ENCODE measurements at places on chromosomes 3 and 15.

GRCh38 chr15:88779944-88780343 lies 23.3 kb upstream of the ACAN start:
- DNase-seq, result no peak

- no peak for DNase-seq
Observed at GRCh38 chr3:183254487-183255347, 1.7 kb downstream of the B3GNT5 start.

- no peak for DNase-seq
Observed at GRCh38 chr3:187746442-187747281, 1.4 kb upstream of the BCL6 start.

- DNase-seq, result no peak
Observed at GRCh38 chr3:24318677-24319287, 175.9 kb downstream of the THRB start.

DNA sequence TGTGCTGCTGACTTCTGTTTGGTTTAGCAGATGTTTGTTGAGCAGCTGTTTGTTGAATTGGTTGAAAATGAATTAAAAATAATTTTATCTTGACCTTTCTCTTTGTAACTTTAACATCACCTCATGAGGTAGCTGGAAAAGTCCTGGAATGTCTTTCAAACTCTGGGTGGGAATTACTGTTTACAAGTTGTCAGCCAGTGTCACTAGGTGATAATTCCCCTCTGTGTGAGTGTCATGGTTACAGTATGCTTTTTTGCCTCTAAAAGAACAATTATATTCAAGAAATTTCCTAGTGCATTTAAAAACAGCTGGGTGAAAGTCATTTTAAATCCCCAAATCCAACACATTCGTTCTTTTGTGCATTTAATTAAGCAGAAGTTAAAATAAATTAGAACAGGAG lies 113.2 kb downstream of the PTPRG start:
- no peak for DNase-seq

- DNase-seq, result no peak
Observed at GRCh38 chr15:69706353-69707097, 253.9 kb downstream of the RPLP1 start.

DNA sequence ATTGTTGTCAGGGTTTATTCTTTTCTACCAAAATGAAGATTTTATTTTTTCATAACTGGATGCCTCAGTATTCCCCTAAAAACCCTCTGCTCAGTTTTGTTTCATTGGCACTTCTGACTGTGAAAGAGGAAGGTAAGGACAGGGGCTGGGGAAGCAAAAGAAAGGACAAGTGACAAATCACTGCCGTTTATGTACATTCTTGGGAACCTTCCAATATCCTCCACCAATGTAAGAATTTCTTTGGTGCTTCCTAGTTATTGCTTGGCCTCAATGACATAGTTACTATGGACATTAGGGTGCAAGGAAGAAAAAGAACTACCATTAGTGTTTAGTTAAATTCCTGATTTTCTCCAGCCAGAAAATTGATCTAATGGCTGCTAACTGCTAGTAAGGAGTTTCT lies 131.0 kb upstream of the C15orf61 start:
- DNase-seq, result no peak

GRCh38 chr3:177739461-177739860 lies 542.2 kb upstream of the TBL1XR1 start:
- DNase-seq, result no peak

DNA sequence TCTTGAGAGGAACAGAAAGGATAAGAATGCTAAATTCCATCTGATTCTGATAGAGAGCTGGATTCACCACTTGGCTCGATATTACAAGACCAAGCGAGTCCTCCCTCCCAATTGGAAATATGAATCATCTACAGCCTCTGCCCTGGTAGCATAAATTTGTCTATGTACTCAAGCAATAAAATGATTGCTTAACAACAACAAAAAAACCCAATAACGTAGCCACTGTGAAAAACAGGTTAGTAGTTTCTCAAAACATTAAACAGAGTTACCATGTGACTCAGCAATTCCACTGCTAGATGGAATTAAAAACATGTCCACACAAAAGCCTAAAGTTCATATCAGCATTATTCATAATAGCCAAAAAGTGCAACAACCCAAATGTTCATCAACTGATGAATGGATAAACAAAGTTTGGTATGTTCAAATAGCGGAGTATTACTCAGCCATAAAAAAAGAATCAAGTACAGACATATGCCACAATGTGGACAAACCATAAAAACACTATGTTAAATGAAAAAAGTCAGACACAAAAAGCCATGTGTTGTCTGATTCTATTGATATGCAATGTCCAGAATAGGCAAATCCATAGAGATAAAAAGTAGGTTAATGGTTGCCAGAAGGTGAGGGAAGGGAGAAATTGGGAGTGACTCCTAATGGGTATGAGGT lies 16.8 kb downstream of the BCL2L10 start:
- DNase-seq, result no peak

- no peak for DNase-seq
Observed at GRCh38 chr3:73576999-73577461, 47.7 kb downstream of the PDZRN3 start.

GRCh38 chr3:62970648-62971047 lies 95.4 kb upstream of the CADPS start:
- no peak for DNase-seq

DNA sequence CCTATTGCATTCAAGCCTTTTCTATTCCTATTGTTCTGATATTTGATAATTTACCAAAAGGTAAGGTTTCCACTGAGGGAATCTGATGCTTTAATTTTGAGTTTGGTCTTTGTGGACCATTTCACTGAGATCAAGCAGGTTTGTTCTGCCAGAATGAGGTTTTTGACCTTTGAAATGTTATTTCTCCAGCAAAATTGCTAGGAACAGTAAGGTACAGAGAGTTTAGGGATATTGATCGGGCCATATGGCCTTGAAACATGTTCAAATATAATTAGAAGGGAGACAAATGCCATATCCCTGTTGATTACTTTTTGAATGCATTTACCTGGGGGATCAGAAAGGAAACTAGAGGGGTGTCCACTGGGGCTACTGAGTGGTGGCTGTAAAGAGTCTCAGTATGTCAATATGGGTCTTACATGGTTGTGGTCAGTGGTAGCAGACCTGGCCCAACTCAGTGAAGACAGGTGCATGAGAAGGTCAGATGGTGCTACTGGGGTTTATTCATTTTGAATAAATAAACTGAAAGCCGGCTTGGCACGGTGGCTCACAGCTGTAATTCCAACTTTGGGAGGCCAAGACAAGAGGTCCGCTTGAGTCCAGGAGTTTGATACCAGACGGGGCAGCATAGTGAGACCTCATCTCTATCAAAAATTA lies 100.2 kb downstream of the SV2B start:
- DNase-seq, result no peak

DNA sequence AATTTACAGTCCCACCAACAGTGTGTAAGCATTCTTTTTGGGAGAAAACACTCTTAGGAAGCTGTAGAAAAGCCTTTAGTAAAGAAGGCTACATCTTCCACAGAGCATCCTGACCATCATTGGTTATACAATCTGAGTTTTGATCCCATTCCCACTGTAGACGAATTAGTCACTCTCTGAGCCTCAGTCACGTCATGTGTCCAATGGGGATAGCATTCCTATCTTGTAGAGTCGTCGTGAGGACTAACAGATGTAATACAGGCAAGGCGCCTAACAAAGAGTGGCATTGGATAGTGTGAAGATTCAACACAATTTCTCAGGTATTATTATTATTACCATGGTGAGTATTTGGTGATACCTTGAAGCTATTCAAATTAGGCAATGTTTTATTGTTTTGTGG lies 44.0 kb upstream of the ALDH1A3 start:
- DNase-seq, result no peak

- no peak for DNase-seq
Observed at GRCh38 chr3:57127891-57128518, 37.1 kb downstream of the IL17RD start.

DNA sequence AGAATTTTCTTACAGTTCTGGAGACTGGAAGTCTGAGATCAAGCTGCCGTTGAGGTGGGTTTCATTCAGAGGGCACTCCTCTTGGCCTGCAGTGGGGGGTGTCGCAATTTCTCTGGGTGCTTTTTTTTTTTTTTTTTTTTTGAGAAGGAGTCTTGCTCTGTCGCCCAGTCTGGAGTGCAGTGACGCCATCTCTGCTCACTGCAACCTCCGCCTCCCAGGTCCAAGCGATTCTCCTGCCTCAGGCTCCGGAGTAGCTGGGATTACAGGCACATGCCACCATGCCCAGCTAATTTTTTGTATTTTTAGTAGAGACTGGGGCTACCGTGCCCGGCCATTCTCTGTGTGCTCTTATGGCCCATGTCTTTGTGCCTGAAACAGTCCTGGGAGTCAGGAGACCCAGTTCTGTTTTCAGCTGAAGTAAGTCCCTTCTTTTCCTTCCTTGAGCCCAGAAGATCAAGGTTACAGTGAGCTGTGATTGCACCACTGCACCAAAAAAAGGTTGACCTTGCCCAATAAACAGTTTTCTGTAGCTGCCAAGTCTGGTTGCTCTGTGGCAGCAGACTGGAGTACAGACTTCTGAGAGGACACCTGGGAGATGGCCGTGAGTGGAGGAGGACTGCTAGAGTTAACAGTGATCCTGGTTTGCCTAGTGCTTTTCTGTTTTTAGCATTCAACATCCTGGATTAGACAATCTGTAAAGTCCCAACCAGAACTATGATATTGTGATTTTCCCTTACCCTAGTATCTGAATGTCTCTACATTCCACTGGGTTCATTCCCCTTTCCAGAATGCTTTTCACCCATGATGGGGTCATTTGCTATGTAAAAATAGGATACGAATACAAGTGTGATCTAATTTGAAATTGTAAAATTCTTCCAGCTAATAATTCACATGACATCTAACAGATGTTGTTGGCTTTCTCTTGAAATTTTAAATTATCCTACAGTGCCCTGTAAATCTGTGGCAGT lies 76.6 kb upstream of the RNF7 start:
- DNase-seq, result no peak

GRCh38 chr15:55928955-55929354 lies 64.5 kb downstream of the NEDD4 start:
- DNase-seq, result no peak

GRCh38 chr3:50264383-50264963 lies 4.5 kb upstream of the SEMA3B start:
- DNase-seq, result no peak

DNA sequence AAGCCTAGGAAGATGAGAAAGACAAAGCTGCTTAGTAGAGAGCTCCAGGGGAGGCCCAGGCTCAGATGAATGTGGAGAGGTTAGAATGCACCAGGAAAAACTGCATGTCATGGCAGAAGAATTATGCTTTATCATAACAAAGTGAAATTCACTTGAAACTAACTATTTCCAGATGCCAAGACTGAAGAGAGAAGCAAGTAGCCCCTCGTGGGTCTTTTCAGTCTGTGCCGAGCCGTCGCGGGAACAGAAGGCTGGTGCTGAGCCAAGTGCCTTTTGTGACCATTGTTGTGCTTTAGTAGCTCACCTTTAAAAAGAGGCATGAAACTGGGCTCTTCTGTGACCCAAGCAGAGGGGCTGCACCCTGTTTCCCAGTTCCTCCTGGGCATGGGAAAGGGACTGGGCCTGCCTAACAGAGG lies 73.2 kb downstream of the CHDH start:
- DNase-seq, result no peak

DNA sequence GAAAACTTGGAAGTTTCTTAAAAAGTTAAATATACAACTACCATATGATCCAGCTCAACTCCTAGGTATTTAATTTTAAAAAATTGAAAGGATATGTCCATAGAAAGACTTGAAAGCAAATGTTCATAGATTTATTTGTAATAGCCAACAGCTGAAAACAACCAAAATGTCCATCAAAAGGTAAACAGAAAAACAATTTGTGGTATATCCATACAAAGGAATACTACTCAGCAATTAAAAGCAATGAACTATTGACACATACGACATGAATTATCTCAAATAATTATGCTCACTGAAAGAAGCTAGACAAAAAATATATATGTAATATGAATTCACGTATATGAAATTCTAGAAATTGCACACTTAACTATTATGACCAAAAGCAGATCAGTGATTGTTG lies 249.5 kb downstream of the MEIS2 start:
- no peak for DNase-seq

- DNase-seq, result peak; percentile 40
Observed at GRCh38 chr15:93087825-93088199, 1.2 kb downstream of the RGMA start.

DNA sequence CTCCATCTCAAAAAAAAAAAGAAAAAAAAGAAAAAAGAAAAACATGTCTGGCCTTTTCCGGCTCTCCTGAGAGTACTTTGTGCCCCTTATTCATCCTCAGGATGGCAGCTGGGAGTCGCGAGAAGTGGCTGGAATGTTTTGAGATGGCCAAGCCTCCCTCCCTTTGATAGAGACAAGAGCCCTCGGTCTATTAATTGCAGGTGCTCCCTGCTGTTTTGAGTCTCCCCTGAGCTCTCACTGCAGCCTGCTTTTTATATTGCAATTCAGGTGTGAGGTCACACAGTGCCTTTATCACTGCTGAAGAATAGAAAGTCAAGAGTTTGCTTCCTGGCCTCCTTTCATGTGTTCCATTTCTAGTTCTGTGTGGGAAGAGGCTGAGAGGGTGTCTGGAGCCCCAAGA lies 10.9 kb downstream of the CA12 start:
- DNase-seq, result no peak

DNA sequence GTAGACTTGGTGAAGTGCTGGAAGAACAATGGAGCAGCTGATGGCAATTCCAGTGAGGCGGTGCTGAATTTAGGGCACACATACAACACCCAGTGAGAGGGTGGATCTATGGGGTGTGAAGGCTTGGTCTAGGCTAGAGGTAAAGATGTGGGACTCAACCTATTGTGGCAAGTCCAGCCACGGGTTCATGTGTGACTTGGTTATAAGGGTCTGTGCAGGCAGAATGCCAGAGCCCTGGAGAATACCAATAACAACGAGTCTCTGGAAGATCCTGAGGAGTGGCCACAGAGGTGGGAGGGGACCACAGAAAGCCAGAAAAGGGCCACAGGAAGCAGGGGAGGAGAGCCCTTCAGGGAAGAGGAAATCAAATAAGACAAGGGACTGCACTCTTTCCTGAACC lies 55.0 kb downstream of the VGLL4 start:
- no peak for DNase-seq

DNA sequence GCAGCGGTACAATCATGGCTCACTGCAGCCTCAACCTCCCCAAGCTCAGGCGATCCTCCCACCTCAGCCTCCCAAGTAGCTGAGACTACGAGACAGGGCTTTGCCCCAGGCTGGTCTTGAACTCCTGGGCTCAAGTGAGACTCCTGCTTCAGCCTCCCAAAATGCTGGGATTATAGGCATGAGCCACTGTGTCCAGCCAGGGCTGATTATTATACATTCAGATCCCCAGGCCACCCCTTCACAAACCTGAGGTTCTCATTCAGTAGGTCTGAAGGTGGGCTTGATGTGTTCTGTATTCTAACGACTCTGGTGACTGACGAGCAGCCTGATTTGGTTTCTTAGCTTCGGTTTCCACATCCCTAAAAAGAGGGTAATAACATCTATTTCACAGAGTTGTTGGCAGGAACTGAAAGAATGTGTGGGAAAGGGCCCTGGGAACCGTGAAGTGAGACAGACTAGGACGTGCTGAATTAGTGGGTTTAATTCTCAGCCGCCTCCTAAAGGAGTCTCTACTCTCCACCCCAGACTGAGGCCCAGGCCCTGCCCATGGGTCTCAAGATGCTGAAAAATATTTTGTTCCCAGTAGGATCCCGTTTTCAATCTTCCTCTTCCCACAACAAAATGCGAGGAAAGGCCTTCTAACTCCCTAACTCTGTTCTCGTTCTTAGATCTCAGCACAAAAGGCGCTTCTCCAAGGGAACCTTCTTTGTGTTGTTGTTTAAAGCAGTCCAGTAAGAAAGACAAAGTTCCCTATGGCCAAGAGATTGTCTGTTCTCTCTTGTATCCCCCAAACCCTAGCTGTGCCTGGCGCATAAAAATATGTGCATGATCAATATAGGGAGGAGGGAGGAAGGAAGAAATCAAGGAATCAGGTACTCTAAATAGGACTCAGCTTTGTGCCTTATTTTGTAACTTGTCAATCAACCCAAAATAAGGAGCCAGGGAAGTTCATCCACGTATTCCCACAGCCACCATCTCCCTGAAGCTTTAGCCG lies 210.0 kb upstream of the TOPAZ1 start:
- DNase-seq, result no peak
